ENCODE measurements at places on chromosomes 5 and 9.

GRCh38 chr9:16726718-16727451 lies 143.6 kb downstream of the BNC2 start:
- no peak for DNase-seq

DNA sequence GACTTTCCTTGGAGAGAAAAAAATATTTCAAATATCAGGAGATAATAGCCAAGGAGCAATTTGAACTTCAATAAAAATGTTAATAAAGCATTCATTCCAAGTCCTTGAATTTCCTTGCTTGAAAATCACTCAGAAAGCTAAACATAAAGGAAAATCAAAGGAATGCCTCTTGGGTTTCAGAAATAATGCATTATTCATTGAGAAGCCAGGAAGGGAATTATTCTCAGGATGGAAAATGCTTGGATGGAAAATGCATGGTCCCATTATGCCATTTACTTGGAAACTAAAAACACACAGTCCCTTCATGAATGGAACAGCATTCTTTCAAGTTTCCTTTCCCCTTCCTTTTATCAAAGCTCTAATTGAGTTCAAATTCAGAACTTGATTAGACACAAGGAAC lies 160.9 kb downstream of the LPAR1 start:
- no peak for DNase-seq

GRCh38 chr5:170746075-170746960 lies 37.2 kb upstream of the GABRP start:
- DNase-seq: no peak

DNA sequence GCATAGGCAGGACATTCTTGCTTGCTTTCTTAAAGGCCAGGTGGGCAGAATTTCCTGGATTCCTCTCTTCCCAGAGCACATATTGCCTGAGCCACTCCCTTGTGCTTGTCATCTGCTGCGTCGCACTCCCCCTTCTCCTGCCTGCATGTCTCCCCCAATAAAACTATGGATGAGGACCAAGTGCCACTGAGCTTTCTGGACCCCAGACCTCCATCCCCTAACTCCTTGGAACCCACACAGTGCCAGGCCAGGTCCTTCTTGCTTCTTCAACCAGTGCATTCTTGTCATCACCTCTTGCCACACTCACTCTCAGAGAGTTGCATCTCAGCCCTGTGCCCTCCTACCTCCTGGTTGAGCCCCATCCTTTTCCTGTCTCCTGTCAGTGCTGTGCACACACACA lies 157.9 kb upstream of the PANK3 start:
- DNase-seq: no peak

GRCh38 chr5:167725264-167725663 lies 566.2 kb upstream of the WWC1 start:
- no peak for DNase-seq

DNA sequence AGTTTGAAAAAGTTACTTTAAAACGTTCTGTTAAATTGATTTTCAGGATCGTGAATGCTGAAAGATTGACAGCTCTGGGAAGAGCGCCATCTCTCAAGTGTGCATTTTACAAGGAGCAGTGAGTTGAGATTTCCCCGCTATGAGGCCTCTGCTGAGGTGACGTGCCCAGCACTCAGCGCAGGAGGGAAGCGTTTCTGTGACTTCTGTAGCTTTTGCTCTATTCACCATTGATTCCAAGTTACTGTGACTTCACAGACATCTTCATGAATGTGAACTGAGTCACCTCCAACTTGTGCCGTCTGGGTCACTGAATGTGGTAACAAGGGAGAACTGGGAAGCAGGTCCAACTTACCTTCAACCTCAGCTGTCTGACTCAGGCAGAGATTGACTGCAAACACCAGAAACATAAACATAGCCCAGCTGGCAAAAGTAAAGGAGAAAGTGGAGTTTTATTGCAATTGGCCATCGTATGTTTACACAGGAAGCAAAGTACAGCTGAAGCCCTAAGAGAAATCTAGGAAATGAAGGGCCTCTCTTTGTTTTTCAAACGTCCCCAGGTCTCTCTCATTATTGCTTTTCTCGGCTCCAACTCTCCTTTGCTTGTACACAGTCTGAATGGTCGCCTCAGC lies 428.8 kb upstream of the CLINT1 start:
- no peak for DNase-seq

DNA sequence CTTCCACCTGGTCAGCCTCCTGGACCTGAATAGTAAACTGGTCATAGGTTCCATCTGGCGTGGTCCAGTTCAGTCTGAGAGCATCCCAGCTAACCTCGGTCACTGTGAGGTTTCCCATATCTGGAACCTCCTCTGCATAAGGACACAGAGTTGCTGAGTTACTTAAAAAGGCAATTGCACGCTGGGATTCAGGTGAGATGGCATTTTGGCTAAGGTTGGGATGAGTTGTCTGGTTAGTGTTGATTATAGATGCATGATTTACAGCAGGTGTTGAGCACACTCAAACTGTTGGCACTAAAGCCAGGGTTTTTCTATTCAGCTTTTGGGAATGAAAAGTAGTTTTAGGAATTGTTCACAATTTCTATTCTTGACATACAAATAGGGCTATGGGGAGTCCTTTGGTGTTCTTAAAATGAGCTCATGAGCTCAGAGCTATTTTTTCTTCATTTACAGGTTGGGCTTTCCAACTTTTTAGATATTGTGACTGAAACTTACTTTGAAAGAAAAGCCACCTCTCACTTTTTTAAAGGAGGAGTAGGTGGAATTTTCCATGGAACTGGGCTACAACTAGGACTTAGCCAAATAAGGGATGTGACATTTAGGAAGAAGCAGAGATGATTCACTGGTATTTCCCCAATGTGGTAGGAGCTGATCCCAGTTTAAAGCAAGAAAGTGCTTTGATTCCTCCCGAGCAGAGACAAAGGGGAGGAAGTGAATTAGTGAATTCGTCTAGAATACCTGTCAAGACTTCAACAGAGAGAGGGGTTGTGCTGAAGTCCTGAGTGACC lies 54.7 kb downstream of the TNC start:
- no peak for DNase-seq
